ENCODE measurements at places on chromosomes 3 and 15.

GRCh38 chr3:55488398-55489055, 1.4 kb upstream of the WNT5A start:
- DNase-seq: peak; percentile 57

GRCh38 chr15:59170295-59171066, 36.2 kb upstream of the LDHAL6B start:
- peak; percentile 86 for DNase-seq

DNA sequence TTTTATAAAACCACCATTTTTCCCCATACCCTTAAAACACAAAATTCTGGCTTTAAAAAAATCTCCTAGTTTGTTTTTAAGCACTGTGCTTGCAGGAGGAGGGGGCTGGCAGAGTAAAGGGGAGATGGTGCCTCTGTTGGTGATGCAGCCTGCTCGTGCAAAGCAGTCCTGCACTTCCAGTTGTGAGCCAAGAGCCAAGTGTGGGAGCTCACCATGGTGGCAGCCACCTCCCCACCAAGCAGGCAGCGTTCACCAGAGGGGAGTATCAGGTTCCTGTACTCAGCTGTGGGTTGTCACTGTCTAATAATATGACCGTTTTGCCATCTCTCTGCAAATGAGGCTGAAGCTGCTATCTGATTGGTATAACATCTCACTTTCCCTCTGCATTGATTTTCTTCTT, 164.8 kb downstream of the SYNPR start:
- DNase-seq: peak; percentile 27

GRCh38 chr15:48935236-48935635, 28.5 kb downstream of the SHC4 start:
- no peak for DNase-seq

GRCh38 chr3:100340527-100340926, 6.0 kb downstream of the NIT2 start:
- DNase-seq: no peak

GRCh38 chr3:120147072-120147871, 53.0 kb upstream of the GSK3B start:
- DNase-seq: no peak

- no peak for DNase-seq
These were observed 23.9 kb downstream of the SLC6A6 start for GRCh38 chr3:14426305-14426620.

DNA sequence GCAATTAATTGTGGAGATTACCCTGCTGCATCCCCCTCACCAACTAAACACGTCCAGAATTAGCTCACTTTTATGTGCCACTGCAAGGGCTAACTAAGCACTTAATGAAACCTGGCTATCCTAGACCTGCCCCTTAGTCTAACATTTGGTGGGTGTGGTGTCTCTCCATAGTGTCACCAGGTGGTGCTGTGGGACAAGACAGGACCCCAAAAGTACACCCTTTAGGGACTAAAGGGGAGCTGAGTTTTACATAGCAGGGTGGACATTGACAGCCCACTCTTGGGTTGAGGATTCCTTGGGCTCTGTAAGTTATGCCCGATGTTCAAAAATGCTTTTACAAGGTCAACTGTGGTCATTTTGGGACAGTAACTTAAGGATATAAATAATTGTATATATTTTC, 5.7 kb downstream of the DUT start:
- DNase-seq: peak; percentile 19

- DNase-seq: no peak
These were observed 246.5 kb downstream of the LRRN1 start for GRCh38 chr3:4045756-4046155.

GRCh38 chr3:69354948-69355347, 30.9 kb downstream of the FRMD4B start:
- no peak for DNase-seq

DNA sequence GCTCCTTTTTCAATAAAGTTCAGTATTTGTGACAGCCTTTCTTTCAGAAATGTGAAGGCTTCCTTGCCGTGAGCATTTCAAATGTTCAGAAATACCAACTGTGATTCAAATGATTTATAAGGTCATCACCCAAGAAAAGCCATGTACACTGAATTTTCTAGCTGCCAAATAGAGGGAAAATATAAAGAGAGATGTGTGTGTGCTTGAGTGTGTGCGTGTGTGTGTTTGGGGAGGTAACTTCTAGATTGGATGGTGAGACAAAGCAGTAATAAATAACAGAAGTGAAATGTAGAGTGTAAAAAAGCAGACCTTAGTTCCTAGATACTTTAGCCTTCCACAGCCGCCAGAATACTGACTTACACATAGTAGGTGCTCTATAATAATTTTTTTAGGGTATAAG, 577.4 kb downstream of the TBL1XR1 start:
- no peak for DNase-seq

DNA sequence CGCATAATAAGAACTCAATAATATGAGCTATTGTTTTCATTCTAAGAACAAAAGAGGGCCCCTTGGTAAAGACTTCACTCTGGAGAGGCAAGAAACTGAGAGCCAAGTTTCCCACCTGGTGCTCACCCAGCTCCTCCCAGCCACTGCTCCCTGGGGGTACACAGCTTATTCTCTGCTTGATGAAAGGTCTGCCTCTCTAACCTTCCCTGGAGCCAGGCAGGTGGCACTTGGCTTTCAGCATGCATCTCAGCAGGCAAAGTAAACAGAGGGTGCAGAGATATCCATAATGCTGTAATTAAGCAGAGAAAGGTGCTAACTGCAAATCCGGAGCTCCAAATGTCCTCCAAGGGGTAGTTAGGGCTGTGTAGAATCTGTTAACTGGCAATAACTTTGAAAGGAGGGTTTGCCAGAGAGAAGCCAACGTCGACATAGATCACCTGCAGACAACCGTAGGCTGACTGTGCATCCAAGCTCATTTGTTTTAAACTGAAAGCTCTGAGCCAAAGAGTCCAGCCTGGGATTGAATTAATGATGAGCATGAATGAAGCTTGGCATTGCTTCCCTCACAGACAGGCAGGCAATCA, 159.6 kb upstream of the PROK2 start:
- DNase-seq: no peak

GRCh38 chr3:79587150-79587549, 180.6 kb downstream of the ROBO1 start:
- DNase-seq: no peak

All from G401 (cell line).